ENCODE measurements at places on chromosomes 16 and 17.

- ATAC-seq: no peak
These were observed 10.0 kb upstream of the CD300LD start for GRCh38 chr17:74601944-74602572.

DNA sequence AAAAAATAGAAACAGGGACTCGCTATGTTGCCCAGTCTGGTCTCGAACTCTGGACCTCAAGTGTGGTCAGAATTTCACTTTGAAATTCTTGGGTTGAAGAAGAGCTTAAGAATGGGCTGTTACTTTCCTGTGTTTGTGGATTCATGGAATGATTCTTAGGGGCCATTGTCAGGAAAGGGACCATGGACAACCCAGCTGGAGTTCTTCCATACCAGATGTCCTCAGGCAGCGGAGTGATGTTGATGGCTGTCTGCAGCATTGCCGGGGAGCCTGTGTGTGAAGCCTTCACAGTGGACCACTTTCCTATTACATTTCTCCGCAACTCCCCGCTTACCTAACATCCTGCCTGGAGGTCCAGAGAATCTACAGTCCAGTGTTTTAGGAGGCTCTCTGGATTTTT lies 145.9 kb downstream of the CLEC16A start:
- ATAC-seq: no peak

DNA sequence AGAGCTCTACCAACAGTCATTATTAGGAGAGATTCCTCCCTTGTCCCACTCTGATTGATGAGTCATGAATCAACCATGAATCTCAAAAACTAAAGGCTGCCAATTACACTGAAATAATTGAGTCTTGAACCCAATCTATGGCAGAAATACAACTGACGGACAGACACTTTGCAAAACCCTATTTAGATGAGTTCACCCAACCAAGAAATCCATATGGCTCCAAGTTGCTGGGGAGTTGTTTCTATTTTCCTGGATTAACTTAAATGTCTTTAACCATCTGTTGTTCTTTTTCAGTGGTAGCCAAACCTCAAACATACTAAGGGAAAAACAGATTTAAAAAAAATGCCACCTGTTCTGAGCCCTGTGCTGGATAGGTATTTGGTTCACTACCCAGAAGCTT lies 151.0 kb downstream of the SHISA9 start:
- ATAC-seq: no peak

DNA sequence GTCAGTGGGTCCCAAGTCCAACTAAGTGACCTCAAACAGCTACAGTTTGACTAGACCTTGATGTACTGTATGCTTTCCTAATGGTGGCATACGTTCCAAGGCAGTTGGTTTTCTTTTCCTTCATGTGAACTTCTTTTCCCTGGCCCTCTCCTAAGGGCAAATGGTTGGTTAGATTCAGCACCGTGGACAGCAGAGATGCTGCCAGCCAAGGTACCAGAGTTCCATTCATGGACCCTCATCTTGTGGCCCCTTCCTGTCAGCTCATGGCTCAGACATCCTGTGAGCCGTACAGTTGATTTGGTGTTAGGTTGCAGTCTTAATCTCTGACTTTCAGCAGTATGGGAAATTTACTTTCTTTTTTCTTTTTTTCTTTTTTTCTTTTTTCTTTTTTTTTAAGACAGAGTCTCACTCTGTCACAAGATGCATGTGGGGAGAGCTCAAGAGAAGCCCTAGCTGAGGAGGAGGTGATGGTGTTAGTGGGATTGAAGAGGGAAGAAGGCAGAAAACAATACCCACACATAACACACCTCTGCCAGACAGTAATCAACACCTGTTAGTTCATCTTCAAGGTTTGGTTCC lies 122.4 kb downstream of the USP31 start:
- no peak for ATAC-seq

DNA sequence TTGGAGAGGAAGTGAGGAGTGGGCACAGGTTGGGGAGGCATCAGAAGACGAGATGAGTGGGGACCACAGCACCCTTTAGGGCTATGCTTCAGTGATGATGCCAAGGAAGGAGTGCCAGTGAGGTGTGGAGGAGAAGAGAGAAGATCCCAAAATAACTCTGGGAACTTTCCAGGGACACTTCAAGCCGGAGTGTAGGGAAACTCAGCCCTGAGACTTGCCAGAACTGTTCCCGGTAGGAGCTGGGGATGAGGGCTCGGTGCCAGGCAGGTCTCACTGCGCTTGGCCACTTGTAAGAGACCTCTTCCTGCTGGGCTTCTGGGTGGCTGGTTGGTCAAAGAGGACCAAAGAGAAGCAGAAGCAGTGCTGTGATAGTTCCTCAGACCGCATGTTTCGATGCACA lies 63.6 kb downstream of the SHISA6 start:
- ATAC-seq: no peak

GRCh38 chr17:76007850-76008165 lies 7.2 kb downstream of the CDK3 start:
- ATAC-seq: no peak

DNA sequence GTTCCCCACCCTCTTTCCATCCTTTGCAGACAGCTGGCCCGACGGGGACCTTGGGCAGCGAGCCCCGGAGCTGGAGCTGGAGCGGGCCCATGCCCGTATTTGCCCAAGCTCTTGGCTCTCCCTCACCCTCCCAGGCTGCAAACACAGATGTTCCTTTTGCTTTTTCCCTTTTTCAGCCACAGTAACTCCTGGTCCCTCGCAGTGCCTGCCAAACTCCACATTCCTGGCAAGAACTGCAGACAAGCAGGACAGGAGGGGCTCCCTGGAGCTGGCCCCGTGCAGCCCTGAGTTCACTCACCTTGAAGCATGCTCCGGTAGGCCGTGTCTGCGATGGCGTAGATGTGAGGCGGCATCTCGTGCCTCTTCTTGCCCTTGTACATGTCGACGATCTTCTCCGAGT lies 33.9 kb downstream of the MYH11 start:
- ATAC-seq: no peak

- no peak for ATAC-seq
These were observed 46.0 kb downstream of the RNF112 start for GRCh38 chr17:19457046-19457445.

DNA sequence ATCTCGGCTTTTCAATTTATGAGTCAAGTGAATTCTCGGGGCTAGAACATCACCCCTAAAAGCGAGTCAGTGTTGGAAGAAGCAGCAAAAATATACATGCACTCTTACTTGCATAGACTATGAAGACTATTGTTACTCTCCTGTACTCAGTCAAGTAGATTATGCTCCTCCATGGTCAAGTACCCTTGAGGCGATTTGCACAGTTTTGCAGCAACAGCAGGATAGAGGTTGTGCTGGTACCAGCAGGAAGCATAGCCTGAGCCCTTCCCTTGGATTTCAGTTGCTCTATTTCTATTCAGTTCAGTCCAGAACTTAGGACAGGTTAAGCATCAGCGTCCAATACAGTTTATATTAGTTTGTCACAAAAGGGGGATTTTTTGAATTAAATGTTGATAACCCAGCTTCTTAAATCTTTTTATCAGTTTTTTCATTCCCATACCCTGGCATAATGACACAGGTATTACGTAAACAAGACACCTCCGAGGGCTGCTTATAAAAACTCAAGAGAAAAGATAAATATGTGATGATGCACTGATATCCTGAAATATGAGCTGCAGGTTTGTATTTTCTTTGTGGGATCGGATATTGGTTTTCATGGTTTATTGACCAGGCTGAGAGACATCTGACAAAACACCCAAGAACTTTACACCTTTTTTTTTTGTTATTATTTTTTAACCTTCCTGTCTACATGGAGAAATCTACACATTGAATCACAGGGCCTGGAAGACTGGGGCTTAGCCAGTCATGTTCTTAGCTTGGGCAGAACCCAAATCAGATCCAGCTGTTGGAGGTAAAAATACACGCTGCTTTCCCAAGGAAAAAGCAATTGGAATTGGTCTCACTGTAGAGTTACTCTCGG lies 144.1 kb downstream of the PITPNC1 start:
- ATAC-seq: no peak

DNA sequence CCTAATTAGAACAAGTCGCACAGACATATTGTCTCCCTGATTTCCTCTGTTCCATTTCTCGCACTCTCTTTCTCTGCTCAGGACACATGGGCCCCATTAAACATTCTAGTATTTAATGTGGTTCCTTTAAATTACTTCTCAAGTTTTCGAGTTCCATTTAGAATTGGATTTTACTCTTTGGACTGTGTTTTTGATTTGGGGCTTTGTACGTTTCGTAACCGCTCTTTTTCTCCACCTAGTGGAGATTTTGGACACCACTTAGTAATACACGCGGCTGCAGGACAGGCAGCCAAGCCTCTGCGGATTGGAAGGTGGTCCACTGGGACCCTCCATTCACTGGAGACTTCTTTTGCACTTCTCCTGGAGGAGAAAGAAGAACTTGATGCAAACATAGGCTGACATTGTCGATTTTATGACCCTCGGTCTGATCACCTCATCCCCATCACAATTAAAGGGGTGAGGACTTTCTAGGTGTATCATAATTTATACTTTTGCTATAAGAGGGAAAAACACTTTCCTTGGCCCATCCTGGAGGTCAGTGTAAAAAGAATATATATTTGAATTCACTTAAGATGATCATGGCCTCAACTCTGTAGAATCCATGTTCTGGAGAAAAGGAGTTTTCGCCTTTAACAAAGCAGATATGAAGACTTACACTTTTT lies 85.7 kb downstream of the NOG start:
- peak; percentile 39 for ATAC-seq

GRCh38 chr17:78888941-78889518 lies 14.0 kb downstream of the CEP295NL start:
- no peak for ATAC-seq

DNA sequence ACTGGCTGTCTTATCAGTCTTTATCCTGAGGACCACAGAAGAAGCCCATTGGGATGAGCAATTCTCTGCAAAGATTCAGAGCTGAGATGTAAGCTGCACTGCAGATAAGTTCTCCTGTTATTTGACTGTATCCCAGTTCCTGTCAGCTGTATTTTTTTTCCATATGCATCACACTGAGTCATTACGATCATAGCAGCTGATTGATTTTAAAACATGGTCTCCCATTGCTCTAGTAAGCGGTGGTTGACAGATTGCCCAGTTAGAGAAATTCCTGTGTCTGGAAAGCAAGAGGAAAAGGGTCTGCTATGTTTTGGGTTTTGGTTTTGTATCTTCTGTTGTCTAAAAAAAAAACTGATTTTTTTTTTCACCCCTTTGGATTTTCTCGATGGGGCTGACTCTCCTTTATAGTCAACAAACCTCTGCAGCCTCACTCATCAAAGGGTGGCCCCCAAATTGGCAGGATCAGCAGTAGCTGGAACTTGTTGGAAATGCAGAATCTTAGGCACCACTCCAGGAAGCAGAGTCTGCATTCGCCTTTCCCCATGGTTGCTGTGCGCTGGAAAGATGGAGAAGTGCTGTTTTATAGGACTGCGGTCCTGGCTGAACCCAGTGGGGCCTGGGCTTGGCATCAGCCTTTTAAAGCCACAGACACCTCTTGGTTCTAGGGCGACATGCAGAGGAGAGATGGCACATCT lies 220.1 kb upstream of the MPHOSPH6 start:
- ATAC-seq: no peak

- ATAC-seq: no peak
These were observed 6.4 kb downstream of the PPY start for GRCh38 chr17:43935926-43936261.

DNA sequence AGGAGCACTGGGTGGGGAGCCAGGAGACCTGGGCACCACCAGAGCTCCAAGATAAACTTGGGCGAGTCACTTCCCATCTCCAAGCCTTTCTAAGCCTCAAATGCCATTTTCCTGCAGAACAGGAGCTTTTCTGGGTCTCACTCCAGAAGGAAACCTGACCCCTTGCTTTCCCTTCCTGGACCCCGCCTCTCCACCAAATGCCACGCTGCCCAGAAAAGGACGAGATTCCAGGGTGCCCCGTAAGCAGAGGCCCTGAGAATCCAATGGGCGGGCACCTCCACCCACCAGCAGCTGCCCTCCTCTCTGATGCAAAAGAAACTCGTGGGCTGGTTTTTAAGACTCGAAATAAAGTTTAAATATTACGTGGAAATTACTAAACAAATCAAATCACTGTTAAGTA lies 31.3 kb downstream of the ZNF423 start:
- no peak for ATAC-seq

DNA sequence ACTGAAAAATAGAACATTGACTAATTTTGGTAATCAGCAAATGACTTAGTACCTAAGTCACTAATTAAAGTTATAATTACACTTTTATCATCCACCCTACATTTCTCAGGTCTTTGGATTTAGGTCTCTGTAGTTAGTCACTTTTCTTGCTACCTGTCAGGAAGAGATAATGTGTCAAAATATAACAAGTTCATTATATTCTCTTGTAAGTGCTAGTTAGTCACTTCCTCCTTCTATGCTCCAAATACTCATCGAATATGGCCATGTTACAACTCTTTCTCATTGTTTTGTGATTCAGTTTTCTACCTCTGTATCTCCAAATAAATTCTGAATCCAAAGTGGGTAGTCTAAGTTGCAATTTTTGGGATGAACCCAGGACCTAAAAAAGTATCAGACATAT lies 163.5 kb upstream of the KIF2B start:
- ATAC-seq: no peak

GRCh38 chr17:19022747-19023146 lies 18.2 kb upstream of the FAM83G start:
- no peak for ATAC-seq

- ATAC-seq: no peak
These were observed 24.2 kb downstream of the CYB5B start for GRCh38 chr16:69448470-69449193.

DNA sequence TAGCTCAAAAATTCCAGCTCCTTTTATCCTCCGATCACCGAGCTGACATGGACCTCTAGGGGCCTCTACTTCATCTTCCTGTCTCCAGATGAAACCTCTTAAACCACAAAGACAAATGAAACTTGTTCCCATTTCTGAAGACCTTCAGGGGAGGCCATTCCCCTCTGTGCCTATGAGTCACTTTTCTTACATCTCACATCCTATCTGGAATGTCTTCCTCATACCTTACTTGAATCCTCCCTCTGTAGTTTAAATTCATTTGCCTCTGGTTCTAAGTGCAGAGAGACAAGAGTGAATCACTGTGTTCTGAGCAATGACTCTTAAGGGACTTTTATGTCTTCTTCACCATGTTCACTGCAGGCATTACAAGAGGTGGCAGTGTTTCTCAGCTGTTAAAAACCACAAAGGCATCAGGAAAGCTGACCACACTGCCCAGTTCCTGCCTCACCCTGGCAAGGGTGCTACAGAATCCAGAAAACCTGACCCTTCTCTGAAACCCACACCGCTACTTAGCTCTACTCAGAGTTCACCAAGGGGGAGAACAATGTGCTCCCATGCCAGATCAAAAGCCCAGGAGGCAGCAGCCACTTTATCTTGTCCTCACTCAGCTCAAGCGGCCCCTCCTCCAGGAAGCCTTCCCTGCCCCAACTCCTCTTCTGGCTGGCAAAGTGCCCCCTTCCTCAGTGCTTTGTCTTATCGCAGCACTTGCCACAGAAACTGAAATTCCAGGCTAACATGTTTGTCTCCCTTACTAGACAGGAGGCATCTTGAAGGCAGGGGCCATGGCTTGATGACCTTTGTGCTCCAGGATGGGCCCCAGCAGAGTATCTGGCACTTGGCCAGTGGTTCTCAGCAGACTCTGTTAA lies 6.4 kb downstream of the CUEDC1 start:
- peak; percentile 64 for ATAC-seq

GRCh38 chr17:80104321-80104955 lies 3.1 kb downstream of the GAA start:
- no peak for ATAC-seq

GRCh38 chr16:83554096-83554495 lies 253.7 kb upstream of the HSBP1 start:
- no peak for ATAC-seq

All from activated CD4-positive, CD25-positive, alpha-beta regulatory T cell treated with anti-CD3 and anti-CD28 coated beads, Interleukin-2, amount 50 U/mL, for 24 hours (primary cell).